ENCODE measurements at places on chromosomes 16 and 17.
A peak's percentile ranks its signal among the peaks of the same experiment; 100 is the strongest.

GRCh38 chr17:12756786-12757185 is 32.5 kb upstream of the ARHGAP44 start:
- peak; percentile 20 for DNase-seq

DNA sequence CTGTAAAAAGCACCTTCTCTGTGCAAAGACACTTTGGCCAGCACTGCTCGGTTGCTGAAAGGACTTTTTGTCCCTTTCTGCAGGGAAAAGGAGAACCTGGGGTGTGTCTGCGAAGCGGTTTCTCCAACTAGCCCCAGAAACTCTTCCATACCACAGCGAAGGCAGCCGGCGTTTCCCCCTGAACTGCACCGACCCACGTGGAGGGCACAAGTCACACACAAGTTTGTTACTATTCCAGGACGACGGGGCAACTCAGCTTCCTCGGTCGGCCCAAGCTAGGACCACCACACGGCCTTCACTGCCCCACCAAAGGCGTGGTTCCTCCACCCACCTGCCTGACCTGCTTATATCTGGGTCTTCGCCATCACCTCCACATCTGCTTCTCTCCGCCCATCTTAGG is 1.9 kb downstream of the RTN4RL1 start:
- DNase-seq = no peak

DNA sequence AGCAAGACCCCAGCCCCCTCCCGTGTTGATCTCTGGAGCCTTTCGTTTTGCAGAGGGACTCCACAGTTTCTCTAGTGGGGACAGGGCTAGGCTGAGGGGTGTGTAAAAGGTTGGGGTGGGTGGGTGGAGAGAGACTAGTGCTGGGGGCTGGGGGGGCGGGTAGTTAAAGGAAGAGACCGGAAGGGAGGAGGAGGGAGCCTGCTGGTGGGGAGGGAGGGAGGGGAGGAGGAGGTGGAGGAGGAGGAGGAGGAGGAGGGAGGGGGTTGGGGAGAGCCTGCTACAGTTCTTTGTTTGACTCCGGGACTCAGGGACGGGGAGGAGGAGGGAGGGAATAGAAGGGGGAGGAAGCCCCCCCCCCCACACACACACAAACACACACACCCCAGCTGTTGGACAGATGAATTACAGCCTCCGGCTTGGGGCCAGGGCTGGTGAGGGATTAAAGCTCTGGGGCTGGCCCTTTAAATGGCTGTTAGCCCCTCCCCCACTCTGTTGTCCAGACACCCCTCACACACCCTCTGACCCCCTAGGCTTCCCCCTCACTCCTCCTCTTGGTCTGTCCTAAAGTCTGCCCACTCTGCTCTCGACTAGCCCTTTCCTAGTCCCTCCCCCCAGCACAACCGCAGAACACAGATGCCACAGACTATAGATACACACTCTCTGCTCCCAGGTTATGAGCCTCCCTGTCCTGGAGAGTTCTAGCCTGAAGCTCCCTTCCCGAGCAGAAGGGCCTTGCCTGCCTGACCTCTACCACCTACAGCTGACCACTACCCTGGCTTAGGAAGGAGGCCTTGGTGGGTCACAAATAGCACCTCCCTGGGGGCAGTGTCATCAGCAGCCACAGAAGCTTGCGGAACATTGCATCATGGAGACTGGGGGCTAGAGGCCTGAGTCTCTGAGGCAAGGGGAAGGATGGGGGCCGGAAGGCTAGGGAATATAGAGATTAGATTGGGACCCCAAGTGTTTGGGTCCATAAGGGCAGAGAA is 4.4 kb downstream of the KDM6B start:
- peak; percentile 88 for DNase-seq

- DNase-seq = no peak
Measured at GRCh38 chr17:80283116-80283852, 22.6 kb downstream of the RNF213 start.

GRCh38 chr17:4998027-4998731 is 429 bp downstream of the KIF1C start:
- DNase-seq = peak; percentile 34

- DNase-seq = no peak
Measured at GRCh38 chr16:19809693-19810092, 75.0 kb downstream of the GPRC5B start.

GRCh38 chr17:63382136-63382535 is 64.0 kb downstream of the CYB561 start:
- no peak for DNase-seq

DNA sequence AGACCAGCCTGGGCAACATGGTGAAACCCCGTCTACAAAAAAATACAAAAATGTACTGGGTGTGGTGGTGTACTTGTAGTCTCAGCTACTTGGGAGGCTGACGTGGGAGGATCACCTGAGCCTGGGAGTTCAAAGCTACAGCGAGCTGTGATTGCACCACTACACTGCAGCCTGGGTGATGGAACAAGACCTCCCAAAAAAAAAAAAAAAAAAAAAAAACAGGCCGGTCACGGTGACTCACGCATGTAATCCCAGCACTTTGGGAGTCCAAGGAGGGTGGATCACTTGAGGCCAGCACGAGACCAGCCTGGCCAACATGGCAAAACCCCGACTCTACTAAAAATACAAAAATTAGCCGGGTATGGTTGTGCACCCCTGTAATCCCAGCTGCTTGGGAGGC is 12.7 kb upstream of the APPBP2 start:
- no peak for DNase-seq

GRCh38 chr16:23491490-23492391 is 18.6 kb downstream of the GGA2 start:
- no peak for DNase-seq
